Hepatic stellate cell (primary cell): ENCODE measurements at places on chromosomes 7 and 10.

DNA sequence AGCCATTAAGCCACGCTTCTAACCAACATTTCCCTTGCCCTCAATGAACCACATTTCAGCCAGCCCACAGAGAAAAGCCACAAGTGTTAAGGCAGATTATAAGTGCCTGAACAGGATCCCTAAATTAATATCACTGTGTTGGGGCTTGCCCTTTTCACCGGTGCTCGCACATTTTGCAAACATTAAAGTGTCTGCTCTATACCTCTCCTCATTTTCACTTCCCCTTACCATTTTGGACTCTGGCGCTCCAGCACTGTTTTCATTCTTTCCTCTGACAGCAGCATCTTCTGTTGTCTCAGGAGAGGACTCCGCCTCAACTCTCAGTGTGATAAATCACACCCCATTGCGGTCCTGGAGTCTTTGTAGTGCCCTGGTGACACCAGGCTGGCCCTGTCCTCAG lies 274.2 kb downstream of the BAMBI start:
- DNase-seq: no peak

DNA sequence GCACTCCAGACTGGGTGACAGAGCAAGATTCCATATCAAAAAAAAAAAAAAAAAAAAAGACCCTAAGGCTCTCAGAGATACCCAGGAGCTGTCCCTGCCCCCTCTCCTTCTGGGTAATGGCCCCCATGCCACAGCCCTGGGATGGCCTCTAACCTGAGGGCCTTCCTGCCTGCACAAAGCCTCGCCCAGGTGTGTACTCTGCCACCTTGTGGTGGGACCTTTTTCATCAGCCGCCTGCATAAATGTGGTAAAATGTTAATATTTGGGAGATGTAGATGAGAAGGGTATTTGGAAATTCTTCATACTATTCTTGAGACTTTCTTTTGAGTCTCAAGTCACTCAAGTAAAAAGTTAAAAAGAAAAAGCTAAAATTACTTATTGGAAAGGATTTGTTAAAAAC lies 46.3 kb upstream of the RNF216 start:
- no peak for DNase-seq

- DNase-seq: no peak
Measured at GRCh38 chr7:110007320-110008063, 1083.4 kb upstream of the LRRN3 start.

GRCh38 chr10:119080521-119081259 lies at the start of gene EIF3A:
Gene EIF3A, minus strand, starts transcription at chr10:119080817. Its CDS starts 141 bp downstream, at chr10:119080676.
- peak; percentile 91 for DNase-seq

DNA sequence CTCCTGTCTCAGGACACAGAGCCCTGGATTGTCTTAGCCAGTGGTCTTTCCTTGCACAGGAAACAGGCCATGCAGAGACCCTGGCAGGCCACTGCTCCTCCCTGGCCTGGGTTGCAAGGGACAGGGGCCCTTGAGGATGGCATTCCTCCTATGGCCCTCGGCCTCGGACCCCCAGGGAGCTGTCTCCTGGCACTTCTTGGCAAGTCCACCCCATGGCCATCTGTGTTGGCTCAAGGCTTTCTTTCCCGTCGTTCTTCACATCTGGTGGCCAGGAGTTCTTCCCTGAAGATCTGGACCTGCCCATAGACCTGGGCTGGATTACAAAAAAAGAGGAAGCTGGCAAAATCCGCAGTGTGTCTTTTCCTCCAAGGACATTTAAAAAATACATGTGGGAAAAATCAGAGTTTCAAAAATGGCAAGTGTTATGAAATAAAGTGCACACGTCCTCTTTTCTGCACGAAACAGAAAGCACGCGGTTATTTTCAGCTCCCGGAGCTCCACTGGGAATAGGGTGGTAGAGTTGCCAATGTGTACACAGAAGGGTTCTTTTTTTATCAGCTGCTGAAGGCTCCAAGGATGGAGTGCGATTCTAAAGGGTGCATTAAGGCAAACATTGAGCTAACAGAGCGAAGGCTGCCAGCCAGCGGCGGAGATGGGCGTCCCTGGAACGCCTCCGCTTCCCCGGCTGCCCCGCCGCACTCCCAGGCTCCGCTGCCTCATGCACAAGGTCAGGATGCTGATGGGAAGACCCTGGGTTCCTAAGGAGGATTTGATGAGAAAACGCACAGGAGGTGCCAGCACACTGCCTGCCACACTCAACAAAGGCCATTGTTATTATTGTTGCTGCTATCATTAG lies 62.8 kb upstream of the FAM20C start:
- peak; percentile 55 for DNase-seq

- no peak for DNase-seq
Measured at GRCh38 chr7:157467496-157468212, 130.8 kb downstream of the DNAJB6 start.

DNA sequence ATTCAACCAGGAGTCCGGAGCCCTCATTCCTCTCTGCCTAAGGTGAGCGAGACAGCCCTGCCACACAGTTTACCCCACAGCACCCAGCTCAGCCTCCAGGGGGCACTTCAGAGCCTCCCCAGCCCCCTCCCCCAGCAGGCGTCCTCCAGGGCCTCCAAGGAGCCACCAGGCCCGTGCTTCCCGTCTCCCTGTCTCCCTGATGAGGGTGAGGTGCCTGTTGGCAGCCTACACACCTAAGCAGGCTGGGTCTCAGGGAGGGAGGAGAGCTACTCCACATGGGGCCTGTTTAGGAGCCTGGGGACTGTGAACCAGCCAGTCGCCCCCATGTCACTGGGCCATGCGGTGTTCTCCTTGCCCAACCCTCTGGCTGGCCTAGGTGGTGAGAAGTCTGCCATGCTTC lies 28.9 kb upstream of the TRIM8 start:
- DNase-seq: no peak

- DNase-seq: peak; percentile 93
Measured at GRCh38 chr7:74061840-74062539, 21.6 kb upstream of the LIMK1 start.

DNA sequence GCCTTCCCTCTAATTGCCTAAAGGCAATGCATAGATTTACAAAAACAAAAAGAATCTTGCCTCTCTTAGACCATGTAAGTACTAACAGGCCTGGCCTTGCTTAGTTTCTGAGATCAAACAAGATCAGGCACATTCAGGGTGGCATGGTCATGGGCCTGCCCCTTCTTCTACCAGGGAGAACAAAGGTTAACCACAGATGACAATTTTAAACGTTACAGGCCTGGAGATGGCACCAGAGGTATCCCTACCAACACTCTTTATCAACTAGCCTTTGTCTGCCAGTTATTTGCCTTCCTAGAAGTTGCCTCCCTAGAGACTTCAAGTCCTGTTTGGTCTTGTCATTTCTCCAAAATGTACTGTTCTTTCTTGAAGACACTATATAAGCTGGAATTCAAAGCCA lies 252.6 kb downstream of the DOCK4 start:
- DNase-seq: no peak

DNA sequence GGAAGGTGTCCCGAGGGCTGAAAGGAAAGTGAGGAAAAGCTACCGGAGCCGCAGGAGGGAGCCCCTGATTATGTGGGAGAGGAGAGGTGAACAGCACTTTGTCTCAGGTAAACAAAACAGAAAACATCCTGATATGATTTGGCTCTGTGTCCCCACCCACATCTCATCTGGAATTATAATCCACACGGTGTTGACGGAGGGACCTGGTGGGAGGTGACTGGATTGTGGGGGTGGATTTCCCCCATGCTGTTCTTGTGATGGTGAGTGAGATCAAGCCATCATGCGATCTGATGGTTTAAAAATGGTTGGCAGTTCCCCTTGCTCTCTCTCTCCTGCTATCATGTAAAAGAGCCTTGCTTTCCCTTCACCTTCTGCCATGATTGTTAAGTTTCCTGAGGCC lies 3.0 kb downstream of the POLD2 start:
- DNase-seq: no peak

DNA sequence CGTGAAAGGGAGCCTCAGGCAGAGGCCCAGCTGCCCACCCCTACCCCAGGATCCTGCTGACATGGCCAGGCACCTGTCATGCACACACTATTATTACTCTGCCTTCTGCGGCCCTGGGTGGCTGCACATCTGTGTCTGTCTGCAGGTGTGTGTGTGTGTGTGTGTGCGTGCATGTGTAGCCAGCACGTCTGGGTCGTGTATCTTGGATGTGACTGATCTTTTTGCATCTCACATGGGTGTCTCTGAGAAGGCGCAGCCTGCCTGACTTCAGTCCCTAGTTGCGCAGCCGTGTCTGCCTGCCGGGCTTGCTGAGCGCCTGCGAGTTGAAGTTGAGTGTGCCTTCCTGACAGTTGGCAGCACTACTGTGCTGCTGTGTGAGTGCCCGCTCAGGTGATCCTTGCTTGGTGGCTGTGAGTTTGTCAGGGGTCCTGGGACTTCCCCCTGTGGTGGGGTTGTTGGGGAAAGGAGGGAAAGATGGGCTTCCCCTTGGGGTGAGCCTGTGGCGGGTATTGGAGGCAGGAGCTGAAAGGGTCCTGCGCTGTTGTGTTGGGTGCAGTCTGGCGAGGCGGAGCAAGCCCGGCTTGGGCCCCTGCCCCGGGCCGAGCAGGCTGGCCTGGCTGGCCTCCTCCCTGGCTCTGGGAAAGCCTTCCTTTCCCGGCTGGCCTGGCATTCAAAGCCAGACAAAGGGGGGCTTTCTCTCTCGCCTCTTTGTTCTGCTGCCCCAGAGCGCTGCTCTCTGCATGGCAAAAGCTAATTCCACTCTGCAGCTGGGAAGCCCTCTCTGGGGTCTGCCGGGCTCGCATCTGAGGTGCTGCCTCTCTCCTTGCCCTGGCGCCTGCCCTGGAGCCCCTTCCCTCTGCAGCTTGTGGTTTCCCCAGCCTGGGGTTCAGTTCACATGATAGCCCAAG lies 4.9 kb downstream of the TRIM8 start:
- no peak for DNase-seq

GRCh38 chr7:141700848-141701371 lies 1.1 kb downstream of the DENND11 start:
- peak; percentile 30 for DNase-seq

DNA sequence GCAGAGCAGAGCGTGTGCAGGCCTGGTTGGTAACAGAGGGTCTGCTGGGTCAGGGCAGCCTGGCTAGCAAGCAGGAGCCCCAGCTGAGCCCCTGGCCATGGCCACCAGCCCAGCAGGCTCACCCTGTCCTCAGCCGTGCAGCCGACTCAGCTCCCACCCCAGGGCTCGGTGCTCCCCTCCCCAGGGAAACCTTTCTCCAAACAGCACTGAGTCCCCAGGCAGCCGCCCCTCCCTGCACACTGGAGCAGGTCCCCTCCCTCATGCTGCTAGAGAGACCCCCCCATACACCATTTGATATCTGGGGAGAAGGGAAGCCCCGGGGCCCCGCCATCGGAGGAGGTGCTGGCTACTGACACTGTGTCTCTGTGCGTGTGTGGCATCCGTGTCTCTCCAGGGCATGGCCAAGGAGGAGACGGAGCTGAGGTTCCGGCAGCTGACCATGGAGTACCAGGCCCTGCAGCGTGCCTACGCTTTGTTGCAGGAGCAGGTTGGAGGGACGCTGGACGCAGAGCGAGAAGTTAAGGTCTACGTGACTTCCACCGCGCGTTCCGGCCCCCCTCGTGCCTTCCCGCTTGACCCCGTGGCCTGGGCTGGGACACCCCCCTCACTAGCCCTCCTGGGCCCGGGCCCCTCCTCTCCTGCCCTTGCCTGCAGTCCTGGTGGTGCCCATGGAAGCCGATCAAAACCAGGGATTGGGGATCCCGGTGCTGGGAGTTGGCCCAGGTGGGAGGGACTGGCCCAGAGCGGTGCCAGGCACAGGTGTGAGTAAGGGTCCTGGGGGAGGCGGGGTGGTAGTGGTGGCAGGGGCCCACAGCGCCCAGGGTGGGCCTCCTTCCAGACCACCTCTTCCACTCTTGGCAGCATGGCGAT lies 45.0 kb upstream of the DPYSL4 start:
- no peak for DNase-seq

GRCh38 chr7:47951374-47951773 lies 3.1 kb upstream of the PKD1L1 start:
- no peak for DNase-seq

DNA sequence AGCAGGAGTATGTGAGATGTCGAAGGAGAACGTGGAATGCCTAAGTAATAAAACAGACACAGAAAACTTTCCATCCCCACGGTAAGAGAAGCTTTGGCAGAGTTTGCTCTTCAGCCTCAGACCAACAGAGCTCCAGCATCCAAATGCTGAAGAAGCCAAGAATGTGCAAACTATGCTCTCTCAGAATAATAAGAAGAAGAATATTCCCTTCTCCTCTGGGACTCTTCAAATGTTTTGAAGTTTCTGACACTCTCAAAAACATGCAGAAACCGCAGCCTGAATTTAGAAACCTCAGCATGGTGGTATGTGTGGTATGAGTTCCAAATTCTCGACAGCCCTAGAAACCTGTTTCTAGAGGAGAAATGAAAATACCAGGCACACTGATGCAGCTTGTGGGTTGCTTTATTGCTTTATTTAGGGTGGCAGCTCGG lies 113.3 kb downstream of the KCNMA1 start:
- peak; percentile 86 for DNase-seq

DNA sequence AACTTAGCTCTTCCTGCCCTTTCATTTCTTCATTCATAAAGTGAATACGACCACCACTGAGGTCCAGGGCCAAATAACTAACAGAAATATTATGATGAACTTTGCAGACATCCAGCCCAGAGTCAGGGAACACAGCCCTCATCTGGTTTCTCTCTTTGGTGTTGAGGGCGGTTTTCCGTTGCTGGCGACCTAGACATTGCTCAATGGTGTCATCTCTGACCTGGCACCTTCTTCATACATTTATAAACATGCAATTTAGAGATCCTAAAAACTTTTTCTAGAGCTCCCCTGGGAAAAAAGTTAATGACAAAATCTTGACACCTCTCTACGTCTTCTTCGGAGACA lies 324 bp upstream of the TET1 start:
- peak; percentile 44 for DNase-seq

DNA sequence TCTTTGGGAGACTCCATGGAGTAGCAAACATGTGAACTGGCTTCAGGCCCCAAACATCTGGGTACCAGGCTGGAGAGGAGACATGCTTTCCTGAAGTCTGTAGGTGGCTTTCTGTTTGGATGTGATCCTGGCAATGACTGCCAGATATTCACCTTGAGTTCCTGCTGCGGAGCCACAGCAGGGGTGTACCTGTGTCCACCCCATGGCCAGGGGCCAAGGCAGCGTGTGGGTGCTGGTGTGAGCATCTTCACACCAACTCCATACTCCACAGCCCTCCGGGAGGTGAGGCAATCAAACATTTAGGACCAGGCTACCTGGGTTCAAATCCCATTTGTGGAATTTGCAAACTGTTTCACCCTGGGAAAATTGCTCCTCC lies 113.0 kb downstream of the ADCY1 start:
- DNase-seq: no peak

DNA sequence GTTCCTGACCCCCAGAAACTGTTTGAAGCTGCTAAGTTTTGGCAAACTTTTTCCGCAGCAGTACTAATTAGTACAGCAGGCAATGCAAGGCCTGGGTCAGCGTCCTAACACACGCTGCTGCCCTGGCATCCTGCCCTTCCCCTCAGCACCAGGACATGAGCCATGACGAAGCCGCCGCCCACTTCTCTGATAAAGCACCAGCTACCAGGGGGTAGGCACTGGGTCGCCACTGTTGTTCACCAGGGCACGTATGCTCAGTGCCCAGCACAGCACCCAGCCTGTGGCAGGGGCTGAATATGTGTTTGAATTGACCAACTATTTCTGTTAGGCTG lies 59.5 kb downstream of the CHST15 start:
- no peak for DNase-seq

- DNase-seq: no peak
Measured at GRCh38 chr7:3753868-3754267, 452.8 kb downstream of the SDK1 start.

- DNase-seq: no peak
Measured at GRCh38 chr7:152733286-152733934, 26.1 kb upstream of the ACTR3B start.

GRCh38 chr7:84248843-84249242 lies 54.3 kb upstream of the SEMA3A start:
- no peak for DNase-seq
